Stimulated activated CD4-positive, alpha-beta T cell treated with anti-CD3 and anti-CD28 coated beads, TNF-alpha, amount 100 ng/mL, for 24 hours (primary cell): ENCODE measurements at places on chromosomes 2 and 18.

GRCh38 chr2:169732583-169733358, 861 bp upstream of the KLHL23 start:
- no peak for DNase-seq

- DNase-seq = no peak
These were observed 621.1 kb downstream of the BCL11A start for GRCh38 chr2:59932341-59932740.

DNA sequence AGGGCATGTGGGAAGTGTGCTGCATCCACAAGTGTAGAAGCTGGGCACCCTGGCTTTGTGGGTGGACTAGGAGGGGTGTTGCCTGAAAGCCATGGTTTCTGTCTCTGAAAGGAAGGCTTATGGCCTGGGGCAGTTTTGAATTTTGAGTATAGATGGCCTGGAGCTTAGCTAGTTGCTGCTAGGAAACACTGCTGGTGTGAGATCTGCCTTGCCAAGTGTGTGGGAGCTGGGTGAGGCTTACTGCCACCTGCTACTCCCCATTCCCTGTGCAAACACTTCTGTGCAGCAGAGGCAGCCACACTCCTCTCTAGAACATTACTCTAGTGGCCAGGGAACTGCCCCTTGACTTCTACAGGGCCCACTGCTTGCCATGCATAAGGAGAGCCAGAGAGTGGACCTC, 831.7 kb upstream of the LRRTM1 start:
- no peak for DNase-seq

DNA sequence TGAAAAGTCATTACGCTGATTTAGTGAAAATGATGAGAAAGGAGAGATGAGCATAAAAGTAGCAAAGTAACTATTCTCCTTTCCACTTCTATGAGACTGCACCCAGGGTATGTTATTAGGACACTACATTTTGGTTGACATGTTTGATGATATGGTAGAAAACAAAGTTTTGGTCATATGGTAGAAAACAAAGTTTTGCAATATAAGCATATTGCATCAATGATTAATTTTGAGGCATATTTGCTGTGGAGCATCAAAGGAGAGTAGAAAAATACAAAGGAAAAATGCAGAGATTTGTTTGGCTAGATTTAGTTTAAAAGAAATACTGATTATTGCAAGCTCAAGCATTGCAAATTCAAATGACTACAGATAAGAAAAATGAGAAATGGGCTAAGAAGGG, 182.1 kb downstream of the KCNH7 start:
- no peak for DNase-seq

DNA sequence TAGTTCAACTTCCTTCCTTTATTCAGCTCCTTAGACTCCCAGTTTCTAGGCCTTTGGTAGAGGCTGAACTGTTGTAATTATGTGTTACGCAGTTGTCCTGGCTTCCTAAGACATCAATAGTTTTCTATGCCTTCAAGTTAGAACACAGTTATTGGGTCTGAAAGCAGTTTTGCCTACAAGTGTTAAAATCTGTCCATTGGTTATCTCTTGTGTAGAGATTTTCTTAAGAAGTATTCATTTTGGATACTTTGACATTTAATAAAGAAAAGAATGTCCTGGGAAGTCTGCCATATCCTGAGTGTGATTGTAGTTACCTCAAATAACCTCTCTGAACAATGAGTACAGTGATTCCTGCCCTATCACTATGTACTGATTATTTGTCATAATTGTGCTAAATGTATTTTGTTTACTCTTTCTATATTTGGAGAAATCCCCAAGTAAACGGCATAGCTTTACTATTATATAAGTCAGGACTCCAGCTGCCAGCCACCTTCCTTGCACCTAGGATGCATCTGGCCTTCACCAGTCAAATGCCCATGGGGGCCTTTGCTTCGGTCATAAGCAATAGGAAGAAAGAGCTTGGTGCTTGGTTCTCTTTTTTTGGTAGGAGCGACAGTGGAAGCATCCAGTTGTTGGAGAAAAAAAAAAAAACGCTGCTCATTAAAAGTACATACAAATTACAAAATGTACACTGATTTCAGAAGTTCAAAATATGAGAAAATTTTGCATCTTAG, 449.5 kb upstream of the PKDCC start:
- DNase-seq = no peak
